ENCODE measurements at places on chromosomes 12 and 14.

DNA sequence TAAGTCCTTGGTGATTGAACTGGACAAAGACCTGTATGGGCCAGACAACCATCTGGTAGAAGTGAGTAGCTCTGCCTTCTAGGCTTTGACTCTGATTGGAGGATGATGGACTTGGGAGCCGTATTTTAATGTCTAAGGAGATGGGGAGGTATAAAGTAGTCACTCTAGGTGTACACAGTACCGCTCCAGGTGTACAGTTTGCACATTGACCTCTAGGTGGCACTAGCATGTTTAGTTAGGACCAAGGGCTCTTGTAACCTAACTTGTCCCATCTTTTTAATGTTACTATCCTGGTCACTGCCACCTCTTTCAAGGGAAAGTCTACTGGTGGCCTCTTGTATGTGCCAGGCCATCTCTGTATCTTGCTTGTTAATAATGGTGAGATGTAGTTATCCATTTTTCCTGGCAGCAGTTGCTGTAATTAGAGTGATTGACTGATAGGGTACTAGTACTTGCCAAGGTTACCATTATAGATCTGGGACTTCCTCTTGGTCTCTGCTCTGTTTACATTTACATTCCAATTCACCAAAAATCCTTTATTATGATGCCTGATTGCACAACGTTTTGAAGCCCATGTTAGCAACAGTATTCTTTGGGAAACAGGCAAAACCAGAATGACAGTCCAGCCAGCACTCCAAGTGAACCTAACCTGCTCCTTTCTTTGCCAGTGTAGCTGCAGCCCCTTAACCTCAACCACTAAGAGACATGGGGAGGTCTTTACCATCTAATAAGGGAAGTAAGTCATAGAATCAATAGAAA, 3.6 kb downstream of the SMARCD1 start:
- DNase-seq = no peak

- no peak for DNase-seq
Measured at GRCh38 chr12:14454098-14454907, 88.8 kb downstream of the ATF7IP start.

DNA sequence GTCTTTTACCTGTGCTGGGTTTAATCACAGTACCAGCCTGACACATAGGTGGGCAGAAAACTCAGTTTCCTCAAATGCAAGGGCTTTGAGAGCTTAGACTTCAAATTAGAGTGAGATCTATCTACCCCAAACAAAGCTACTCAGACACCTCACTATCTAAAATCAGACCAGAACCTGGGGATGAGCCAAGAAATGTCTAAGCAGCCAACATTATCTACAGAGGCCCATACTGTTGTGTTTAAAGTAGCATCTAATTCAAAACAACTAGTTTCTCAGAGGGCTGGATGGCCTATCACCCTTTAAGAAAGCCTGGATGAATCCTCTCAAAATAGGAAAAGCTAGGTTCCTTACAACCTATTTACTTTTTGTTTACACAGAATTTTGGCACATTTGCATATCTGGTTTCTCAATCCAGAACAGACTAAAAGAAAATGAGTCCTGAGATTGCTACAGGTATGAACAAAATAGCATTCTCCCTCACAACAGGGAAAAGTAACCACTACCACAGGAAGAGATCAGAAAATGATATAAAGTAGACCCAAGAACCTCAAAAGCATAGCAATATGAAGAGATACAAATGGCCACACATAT, 142.4 kb downstream of the ZFP36L1 start:
- no peak for DNase-seq

- no peak for DNase-seq
Measured at GRCh38 chr12:97464385-97465321, 2.0 kb downstream of the RMST start.

- no peak for DNase-seq
Measured at GRCh38 chr14:22438742-22439141, 150.3 kb downstream of the DAD1 start.

- no peak for DNase-seq
Measured at GRCh38 chr12:31756977-31757420, 28.2 kb upstream of the AMN1 start.

DNA sequence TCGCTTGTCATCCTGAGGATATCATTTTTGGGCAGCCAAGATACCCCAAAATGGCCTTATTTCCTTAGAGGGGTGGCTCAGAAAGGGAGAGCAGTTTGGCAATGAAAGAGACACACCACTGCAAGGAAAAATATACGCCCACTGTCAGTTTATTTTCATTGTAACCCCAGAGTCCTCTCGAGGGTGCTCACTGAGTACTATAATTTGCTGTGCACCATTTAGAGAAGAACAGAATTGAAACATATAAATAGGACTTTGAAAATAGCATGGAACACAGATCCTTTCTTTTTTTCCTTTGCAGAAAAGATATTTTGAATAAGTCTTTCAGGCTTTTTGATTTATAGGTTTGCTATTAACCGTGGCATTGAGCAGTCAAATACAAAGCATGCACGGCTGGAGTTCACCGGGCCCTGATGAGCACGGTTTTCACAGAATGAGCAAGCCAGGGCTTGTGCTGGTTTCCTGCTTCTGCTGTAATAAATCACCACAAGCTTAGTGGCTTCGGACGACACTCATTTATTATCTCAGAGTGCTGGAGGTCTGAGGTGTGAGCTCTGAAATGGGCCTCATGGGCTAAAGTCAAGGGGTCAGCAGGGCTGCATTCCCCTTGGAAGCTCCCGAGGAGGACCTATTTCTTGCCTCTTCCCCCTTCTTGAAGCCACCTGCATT, 152.3 kb downstream of the ZNF664 start:
- DNase-seq = no peak

DNA sequence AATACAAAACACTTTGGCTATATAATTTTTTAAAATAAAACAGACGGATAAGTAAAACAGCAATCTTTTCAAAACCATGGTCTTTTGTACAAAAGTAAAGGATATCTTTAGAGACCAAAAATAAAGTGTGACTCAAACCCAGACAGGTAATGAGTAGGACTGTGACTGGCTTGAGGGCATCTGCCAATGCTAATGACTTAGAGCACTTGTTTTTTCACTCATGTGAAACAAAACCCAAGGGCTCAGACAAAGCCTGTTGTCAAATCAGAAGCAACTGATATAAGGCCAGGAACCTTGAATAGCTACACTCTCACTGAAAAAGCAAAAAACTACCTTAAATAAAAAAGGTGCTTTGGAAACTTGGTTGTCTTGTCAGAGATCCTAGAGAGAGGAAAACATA, 357.4 kb downstream of the TMEM117 start:
- DNase-seq = no peak

DNA sequence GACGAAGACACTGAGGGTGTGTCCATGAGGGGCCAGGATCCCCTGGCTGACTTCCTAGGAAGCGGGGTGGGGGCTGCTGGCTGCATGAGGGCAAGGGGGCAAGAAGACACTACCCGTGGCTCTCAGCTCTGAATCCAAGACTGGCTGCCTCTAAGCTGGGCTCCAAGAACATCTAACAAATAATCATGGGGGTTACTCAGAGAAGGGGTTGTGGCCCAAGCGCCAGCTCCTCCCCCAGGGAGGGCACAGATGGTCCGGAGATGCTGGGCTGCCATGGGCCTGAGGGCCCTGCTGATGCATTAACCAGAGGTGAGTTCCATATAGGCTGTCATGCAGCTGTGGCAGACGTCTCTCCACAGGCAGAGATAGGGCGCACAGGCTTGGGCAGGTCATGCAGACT, 14.3 kb downstream of the SYNDIG1L start:
- DNase-seq = no peak

- no peak for DNase-seq
Measured at GRCh38 chr12:100127766-100128511, 14.7 kb downstream of the BLTP3B start.

DNA sequence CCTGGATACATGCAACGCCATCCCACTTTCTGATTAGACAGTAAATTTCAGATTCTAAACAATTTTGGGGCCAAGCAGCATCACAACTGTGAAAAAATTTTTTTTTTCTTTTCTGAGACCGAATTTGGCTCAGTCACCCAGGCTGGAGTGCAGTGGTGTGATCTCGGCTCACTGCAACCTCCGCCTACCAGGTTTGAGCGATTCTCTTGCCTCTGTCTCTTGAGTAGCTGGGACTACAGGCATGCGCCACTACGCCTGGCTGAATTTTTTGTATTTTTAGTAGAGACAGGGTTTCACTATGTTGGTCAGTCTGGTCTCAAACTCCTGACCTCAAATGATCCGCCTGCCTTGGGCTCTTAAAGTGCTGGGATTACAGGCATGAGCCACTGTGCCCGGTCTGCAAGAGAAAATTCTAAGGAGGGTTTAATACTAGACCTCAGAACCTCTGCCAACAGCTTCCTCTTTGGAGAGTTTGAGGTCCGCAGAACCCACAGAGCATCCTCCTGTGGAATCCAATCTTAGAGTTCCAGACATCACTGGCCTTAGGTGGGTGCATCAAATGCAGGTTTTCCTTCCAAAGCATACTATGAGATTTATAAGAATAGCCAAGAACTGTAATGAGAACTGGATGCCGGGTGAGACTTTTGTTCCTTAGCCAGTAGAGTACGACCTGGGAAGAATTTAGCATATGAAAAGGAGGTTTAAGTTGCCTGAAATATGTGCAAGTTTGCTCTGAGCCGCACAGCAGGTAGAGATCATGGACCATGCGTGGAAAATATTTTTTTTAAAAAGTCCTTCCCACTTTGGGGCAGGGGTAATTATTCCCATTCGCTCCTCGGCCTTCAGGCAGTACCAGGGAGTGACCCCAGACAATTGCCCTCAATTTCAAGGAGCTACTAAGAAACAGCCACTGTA, 7.8 kb upstream of the PHC1 start:
- DNase-seq = no peak

DNA sequence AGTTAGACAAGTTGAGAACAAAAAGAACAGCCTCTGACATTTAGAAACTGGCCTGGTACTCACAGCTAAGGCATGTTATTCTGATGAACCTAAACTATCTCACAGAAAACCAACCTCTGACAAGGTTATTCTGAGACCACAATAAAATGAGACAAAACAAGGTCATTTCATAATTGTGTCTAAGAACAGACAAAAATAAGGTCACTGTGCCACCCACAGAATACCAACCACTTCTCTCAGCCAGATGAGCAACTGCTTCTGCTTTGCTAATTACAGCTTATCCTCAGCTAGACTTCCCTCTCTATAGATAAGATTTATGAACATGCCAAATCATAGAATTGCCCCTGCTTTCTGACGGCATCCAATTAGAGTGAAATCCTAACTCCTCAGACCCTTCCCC, 52.2 kb upstream of the CRACR2A start:
- no peak for DNase-seq

- DNase-seq = peak; percentile 27
Measured at GRCh38 chr12:20369305-20370013, 1.1 kb downstream of the PDE3A start.

- DNase-seq = no peak
Measured at GRCh38 chr14:91681893-91682563, 49.9 kb downstream of the CATSPERB start.

GRCh38 chr12:62803756-62804155, 131.2 kb downstream of the PPM1H start:
- no peak for DNase-seq

DNA sequence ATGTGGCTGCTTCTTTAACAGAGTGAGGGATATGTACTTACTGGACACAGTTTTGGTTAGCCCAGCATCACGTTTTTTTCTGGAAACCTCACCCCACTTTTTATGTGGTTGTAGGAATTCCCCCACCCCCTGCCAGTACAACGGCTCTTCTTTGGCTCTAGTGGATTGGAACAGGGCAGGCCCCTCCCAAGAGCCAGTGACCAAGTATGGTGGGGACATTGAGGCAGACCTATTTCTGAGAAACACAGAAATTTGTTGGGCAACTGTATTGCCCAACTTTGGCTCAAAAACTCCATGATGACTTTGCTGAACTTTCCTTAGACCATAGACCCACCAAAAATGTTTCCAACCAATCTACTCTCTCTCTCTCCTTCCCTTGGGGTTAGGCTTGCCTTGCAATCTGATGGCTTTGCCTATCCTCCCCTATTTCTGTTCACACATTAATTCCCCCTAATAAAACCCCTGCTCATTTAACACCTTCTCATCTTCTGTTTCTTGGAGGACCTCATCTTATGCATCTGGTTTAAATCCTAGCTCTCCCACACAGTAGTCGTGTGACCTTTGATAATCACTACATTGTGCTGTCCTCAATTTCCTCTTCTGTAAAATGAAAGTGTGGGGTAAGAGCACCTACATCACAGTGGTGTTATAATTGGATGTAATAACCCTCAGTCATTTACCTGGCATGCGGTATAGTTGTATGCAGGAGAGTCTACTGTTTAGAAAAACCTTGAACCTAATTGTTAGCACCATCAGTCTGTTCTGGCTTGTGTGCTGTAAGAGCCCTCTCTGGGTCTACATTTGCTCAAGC, 71.7 kb downstream of the IGF1 start:
- no peak for DNase-seq

GRCh38 chr12:4047421-4047820, 174.2 kb upstream of the PARP11 start:
- no peak for DNase-seq

- DNase-seq = no peak
Measured at GRCh38 chr14:36173161-36173560, 3.4 kb downstream of the PTCSC3 start.

DNA sequence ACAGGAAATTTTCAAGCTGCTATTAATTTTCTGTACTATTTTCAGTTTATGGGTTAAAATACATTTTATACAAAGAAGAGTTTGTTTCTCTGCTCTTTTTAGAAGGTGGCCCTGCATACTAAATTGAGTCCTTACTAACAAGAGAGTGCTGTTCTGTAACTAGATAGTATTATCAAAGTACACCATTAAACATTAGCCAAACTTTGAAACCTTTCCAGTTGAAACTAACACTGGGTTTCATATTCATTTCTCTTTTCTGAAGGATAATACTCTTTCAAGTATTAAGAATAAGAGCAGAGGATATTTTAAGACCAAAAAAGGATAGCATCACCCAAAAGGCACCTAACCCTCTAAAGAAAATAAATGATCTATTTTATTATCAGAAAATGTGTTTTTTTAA, 47.2 kb downstream of the PEBP1 start:
- DNase-seq = no peak

All from omental fat pad (tissue), 4 donors.